ENCODE measurements at places on chromosomes 7 and 10.

GRCh38 chr10:69902835-69903535, 101.3 kb downstream of the COL13A1 start:
- DNase-seq, result no peak

- DNase-seq, result no peak
Observed at GRCh38 chr7:16660702-16661464, 14.9 kb downstream of the BZW2 start.

GRCh38 chr7:94509264-94509886, at the start of gene CASD1:
CASD1 (plus strand) TSS chr7:94509809; CDS start chr7:94510085, 276 bp downstream.
- DNase-seq, result peak; percentile 33

GRCh38 chr10:113356794-113357680, 195.8 kb upstream of the HABP2 start:
- DNase-seq, result no peak

- no peak for DNase-seq
Observed at GRCh38 chr10:70424320-70424719, 17.2 kb downstream of the NODAL start.

- DNase-seq, result no peak
Observed at GRCh38 chr7:156651474-156651873, 10.9 kb downstream of the RNF32 start.
